ENCODE measurements at places on chromosomes 1 and 21.

DNA sequence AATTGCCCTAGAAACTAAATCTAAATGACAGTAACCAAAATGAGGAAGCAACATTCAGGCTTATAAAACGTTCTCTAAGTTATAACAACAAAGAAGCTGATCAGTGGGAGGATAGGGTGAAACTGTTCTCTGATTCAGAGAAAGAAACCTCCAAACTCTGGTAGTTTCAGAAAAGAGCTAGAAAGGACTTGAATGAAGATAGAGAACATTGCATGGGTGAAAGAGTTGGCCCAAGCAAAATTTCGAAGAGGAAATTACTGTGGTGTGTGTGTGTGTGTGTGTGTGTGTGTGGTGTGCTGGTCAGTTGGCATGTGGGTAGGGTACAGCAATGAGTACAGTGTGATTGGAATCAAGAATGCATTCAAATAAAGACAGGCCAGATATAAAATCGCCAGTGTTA is 16.5 kb upstream of the SPAG17 start:
- no peak for DNase-seq

GRCh38 chr1:230713915-230714764 is at the start of gene AGT:
Gene AGT (minus strand): TSS chr1:230714122. CDS start chr1:230710823, 3,299 bp downstream.
- no peak for DNase-seq

DNA sequence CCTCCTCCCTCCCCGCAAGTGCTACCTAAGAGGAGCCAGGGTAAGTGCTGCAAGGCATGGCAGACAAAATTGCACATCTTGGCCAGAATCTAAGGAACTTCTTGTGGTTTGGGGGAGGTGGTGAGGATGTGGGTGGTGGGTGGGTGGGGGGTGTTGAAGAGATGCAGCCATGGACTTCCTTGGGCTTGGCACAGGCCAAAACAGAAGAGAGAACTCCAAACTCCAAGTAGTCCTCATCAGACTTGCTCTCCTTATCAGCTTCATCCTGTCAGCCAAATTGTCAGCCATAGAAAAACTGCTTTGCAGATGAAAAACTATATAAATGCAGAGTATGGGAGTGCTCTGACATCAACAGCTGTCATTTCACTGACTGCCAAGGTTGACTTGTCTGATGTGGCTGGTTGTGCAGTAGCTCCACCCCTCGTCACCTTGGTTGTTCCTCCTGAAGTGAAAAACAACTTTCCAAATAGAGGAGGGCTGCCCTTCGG is 7.1 kb downstream of the AMIGO1 start:
- no peak for DNase-seq

- DNase-seq = peak; percentile 37
Measured at GRCh38 chr1:218347336-218347722, 2.2 kb downstream of the TGFB2 start.

GRCh38 chr1:209624558-209625549 is 27.4 kb downstream of the LAMB3 start:
- DNase-seq = no peak

DNA sequence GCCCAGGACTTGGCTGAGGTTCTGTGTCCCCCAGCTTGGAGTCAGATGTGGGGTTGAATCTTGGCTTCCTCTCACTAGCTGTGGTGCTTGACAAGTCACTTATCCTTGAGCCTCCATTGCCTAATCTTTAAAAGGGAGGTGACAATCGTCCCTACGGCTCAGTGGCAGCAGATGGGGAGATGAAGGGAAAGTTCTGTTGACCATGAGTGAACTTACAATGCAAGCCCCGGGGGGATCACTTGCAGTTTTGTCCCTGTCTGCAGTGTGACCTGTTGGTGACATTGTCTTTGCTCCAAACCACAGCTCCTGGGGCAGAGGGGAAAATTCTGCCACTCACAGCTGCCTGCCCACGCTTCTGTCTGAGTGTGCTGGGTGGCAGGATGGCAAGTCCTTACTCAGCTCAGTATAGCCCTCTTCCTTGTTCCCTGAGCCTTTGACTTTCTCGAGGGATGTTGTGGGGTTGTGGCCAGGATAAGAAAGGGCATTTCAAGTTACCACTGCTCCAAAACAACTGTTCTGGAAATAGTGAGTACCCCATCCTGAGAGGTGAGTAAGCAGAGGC is 1.7 kb downstream of the PCSK9 start:
- DNase-seq = no peak
